ENCODE measurements at places on chromosomes 2 and 18.

GRCh38 chr18:45689396-45689795 is 34.6 kb upstream of the SLC14A1 start:
- DNase-seq: no peak

- DNase-seq: no peak
Observed at GRCh38 chr18:8957731-8958130, 144.8 kb upstream of the NDUFV2 start.

DNA sequence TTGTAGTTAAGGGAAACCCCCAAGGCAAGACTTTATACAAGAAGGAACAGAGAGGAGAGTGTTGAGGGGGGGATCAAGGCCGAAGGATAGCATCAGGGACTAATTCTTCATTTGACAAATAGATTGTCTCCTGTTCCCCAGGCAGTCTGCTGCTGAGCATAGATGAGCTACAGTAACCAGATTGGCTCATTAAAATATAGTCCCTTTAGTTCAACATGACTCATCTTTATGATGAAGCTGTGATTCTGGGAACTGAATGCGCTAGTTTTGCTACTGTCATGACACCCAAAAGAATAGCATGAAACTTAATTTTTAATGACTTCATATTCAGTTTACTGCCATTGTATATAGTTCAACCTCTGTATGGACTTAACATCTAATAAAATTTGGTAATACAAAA is 35.5 kb downstream of the TMEFF2 start:
- no peak for DNase-seq

DNA sequence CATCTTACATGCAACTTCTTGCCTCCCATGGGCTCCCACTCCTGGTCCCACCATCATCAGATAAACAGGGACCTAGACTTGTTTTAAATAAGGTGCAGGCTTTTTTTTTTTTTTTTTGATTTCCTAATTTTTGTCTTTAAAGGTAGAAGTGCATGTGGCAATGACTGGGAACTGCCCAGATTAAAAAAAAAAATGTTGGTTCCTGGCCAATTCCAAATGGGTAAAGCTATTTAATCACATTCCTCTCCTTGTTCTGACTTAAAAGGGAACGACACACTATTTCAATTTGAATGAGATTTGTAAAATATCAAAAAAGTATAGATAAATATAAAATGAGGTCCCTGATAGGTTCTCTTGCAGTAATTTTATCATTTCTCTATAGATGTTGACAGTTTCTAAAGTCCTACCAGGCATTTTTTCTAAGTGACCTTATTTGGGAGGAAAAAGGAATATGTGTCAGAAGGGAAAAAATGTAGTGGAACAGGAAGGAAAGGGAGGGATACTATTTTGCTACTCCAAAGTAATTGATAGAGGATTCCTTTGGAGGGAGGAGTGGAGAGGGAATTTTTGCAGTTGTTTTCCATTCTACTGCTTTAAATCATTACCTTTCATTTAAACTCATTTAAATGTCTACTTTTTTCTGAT is 43.3 kb downstream of the DDX1 start:
- no peak for DNase-seq

DNA sequence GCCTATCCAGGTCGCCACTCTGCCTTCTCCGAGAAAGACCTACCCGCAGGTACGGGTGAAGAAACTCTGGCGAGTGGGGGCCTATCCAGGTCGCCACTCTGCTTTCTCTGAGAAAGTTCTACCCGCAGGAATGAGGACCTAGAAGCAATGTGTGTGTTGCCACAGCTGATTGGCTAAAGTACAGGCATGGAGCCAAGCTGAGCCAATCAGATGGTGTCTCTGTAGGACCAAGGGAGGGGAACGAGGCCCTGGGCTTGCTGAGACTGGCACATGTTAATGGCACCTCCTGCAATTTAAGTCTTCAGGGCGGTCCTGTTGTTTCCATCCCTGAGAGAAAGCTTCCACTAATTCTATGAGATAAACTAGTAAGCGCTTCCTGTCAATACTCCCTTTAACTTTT is 82.3 kb downstream of the KCTD1 start:
- DNase-seq: no peak

- DNase-seq: no peak
Observed at GRCh38 chr2:204663816-204664425, 118.6 kb downstream of the PARD3B start.

DNA sequence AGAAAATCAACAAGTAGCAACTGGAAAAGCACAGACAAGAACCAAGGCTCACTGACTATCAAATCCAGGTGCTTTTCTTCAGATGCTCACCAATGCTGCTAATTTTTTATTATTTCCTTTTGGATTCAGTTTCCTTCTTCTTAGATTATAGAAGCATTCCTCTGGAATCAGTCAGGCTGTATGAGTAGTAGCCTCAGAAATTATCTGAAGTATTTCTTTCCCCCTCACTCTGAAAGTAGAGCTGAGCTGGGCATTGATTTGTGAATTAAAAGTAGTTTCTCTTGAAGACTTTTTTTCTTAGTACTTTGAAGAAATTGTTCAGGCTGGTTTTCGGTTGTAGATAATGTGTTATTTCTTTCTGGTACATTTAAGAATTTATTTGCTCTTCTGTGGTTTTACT is 273.7 kb downstream of the NOL4 start:
- no peak for DNase-seq

DNA sequence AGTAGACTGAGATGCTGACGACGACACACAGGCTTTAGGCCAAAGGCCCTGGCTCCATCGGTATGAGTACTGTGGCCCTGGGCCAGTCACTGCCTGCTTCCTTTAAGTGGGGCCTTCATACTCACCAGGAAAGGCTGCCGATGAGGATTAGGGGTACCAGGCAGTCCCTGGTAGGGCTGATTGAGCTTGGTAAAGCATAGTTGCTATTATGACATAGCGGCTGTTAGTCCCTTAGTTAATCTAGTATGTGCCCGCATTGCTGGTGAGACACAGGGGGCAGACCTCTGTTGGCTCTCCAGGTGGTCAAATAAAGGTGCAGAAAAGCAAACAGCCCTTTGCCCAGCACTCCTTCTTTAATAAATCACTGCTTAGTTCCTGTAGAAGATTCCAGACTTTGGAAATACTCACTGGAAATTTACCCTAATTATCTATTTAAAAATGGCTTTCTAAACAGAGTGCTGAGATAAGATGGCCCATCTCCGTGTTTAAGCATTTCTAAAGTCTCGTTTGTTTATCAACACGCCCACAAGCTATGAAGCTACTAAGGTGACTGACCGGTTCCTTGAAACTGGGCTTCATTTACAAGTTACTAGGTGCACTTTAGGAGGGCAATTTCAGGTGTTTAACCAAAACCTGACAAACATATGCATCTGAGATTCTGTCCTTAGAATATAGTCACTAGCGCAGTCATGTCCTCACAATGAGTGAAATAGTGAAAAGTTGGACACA is 8.7 kb upstream of the BIN1 start:
- DNase-seq: no peak

- no peak for DNase-seq
Observed at GRCh38 chr2:161981679-161982250, 92.2 kb downstream of the DPP4 start.

- no peak for DNase-seq
Observed at GRCh38 chr2:217986256-217986961, 16.4 kb downstream of the TNS1 start.

- DNase-seq: no peak
Observed at GRCh38 chr2:102939207-102939606, 177.4 kb downstream of the TMEM182 start.

GRCh38 chr2:56009758-56010458 is 86.3 kb upstream of the EFEMP1 start:
- peak; percentile 70 for DNase-seq

DNA sequence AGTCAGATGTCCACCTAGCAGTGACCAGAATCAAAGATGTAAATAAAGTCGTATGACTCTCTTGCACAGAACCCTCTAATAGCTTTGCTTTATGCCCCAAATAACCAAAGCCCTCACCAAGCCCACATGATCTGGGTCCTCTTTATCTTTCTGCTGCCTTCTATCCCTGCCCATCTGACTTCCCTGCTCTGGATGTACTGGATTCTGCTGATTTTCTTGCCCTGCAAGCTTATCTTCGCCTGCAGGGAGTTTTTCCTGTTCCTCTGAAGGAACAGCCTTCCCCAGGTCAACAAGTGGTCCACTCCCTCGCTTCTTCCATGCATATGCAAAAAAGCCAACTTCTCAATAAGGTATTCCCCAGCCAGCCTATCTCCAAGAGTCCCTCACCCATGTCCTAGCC is 18.7 kb downstream of the IL36B start:
- DNase-seq: no peak

All from kidney capillary endothelial cell (primary cell).